ENCODE measurements at places on chromosomes 2 and 18.

DNA sequence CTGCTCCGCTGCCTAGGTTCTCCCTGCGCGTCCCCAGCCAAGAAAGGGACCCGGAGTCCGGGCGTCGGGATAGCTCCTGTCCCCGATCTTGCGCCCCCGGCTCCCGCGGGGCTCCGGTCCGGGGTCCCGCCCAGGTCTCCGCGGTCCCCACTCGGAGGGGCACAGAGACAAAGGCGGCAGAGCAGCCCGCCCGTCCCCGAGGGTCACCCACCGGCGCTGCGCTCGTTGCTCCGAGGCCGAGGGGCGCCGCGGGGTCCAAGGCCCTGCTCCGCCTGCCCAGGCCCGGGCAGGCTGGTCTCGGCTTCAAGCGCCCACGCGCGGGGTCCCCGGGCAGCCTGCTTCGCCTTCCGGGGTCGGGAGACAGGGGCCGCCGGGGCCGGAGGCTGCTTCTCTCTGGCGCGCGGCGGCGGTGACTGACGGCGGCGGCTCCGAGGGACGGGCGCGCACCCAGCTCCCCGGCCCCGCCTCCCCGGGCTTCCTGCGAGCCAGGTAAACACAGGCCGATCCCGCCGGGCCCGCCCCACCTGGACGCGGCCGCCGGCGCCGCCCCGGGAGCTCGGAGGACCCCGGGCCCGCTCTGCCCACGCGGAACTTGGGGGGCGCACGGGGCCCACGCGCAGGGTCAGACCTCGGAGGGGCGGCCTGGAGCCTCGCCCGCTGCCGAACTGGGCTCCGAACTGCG, at the start of gene MBP:
Gene MBP, minus strand, starts transcription at position 415 of the 682 bp plus-strand sequence. CDS start 27,522 bp downstream, outside the sequence.
- DNase-seq: peak; percentile 90

GRCh38 chr2:146652311-146652710, 1192.5 kb upstream of the ACVR2A start:
- no peak for DNase-seq

DNA sequence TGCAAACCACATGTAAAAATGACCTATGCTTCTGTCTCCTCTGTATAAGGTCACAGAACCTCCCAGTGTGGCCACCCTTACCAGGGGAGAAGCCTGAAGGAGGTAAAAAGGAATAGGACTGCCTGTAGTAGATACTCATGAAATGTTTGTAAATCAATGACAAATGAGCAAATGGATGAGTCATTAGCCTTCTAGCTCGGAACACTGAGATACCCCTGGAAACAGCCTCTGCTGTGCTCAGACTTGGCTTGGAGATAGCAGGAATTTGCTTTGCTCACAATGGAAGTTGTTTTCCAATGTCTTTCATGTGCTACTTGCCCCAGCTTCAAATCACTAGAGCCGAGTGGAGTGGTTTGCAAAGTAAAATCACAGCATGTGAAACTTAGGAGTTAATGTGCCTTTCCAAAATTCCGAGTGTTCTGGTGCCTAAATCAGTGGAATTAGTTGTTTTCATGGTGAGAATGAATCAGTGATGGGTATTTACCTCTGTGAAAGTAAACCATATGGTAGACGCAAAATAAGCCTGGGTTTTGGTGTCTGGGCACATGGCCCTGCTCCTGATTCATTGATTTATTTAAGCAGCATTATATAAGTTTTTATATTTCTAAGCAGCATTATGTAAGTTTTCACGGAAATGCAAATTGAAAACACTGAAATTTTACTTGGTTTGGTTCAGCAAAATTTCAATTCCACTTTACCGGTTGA, 154.0 kb upstream of the MAP3K20 start:
- DNase-seq: no peak

- no peak for DNase-seq
Measured at GRCh38 chr2:40466332-40466906, 14.5 kb upstream of the SLC8A1 start.

DNA sequence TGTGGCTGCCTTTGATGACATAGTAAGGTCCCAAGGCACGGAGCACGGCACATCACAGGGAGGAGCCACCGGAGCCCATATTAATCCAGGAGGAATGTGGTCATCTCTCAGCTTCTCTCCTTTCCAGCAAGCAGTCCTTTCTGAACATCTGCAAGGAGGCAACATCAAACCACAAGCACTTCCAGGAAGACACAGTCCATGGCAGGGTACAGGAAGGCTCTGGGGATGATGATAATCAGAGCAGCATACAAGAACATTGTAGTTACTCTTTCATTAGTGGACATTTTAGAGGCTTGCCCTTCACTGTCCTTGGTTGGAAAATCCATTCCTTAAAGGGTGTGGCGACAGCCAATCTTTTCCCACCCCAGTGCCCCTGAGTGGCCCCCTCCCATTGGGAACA, 31.1 kb downstream of the YPEL5 start:
- no peak for DNase-seq

- no peak for DNase-seq
Measured at GRCh38 chr2:201837824-201838431, 31.6 kb downstream of the CDK15 start.

DNA sequence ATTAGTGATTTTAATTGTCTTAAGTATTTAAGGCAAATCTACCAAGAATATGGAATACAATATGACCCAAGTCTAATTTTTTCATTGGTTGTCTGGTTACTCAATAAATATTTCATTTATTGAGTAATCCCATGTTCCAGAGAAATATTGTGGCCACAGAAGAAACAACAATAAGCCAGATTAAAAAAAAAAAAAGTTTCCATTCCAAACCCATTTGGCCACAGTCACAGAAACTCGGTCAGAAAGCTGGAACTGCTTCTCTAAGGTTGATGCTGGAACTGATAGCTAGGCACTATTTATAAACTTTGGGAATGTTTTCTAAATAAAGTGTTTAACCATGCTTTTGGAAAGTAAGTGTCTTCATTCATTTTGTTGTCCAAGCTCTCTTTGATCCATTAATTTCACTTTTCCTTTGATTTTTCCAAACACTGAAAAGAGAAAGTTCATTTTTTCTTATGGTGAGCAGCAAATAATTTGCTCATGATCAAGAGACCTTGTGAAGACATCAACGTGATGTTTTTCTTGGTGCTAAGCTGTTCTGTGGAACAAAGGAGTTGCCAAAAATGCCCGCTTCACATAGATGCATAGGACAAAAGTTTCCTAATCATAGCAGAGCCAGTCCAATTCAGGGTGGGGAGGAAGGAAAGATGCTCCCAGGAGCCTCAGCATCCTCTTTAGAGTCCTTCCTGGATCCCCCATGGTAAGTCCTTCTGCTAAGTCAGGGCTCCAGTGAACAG, 72.1 kb upstream of the CCBE1 start:
- no peak for DNase-seq

GRCh38 chr2:159808032-159808425, 10.0 kb upstream of the CD302 start:
- no peak for DNase-seq

- DNase-seq: no peak
Measured at GRCh38 chr18:3332376-3332775, 70.4 kb downstream of the MYL12B start.

DNA sequence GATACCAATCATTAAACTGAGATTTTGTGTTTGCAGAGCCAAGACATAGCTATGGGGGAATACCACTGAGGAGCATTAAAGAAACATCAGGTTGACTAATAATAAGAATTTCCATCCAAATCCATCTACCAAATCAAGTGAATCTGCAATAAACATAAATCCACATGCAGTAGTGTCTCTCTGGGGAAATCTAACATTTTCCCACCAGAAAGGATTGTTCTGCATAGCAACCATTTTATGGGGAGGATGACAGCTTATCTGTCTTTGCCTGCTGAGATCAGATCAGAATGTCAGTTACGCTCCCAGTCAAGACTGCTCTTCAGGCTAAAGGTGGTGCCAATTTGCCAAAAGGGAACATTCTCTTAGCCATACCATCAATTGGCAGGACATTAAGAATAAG, 1098.9 kb upstream of the CHAC2 start:
- DNase-seq: no peak

DNA sequence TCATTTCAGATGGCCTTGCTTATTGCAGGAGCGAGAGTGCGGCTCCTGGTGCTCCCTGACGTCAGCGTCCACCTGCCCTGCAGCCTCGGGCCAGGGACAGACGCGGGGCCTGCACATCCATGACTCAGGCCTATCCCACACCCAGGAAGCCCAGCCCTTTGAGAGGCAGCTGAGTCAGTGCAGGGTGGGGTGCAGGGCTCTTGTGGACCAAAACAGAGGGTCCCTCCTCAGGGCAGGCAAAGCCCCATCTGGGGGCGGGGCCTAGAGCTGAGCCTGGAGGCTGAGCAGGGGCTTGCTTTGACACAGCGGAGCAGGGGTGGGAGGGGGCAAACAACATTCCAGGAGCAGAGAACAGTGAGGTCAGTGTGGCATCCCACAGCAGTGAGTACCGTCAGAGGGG, 7.7 kb upstream of the ARHGEF4 start:
- DNase-seq: peak; percentile 58

- DNase-seq: no peak
Measured at GRCh38 chr2:148893906-148894305, 18.9 kb downstream of the KIF5C start.

DNA sequence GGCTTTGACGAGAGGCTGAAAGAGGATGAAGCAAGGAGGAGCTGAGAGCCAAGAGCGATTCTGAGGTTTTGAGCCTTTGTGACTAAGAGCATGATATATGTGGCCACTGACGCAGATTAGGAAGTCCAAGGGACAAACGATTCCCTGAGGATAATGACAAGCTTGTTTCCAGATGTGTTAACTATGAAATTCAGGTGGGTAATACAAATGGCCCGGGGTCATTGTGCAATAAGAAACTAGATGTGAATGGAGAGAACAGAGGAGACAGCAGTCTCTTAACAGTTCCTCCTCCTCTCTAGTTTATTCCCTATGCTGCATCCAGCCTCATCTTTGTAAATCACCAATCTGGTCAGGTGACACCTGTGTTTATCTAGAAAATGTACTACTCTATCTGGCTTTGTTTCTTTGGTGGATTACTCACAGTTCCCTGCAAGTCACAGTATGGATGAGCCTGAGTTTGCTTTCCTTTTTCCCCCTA, 84.2 kb downstream of the SOCS6 start:
- DNase-seq: no peak

DNA sequence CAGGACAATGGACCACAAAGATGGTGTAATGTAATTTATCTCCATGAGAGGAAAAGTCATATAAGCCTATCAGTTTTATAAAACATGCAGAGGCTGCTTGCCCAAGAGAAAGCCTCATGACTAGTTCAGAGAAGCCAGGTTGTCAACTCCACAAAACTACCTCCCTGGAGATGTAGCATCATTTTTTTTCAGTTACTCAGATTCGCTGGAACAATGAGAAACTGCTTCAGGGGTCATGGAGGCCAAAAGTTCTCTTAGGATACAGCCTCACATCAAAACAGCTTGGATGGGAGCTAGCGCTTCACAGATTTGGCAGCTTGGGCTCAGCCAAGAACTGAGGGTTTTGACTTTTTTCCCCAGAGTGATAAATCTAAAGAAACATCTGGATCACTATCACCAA, 263.5 kb downstream of the INSIG2 start:
- no peak for DNase-seq

GRCh38 chr2:16362611-16363010, 303.0 kb downstream of the CYRIA start:
- DNase-seq: no peak

- DNase-seq: no peak
Measured at GRCh38 chr2:119941388-119941787, 71.5 kb upstream of the EPB41L5 start.

DNA sequence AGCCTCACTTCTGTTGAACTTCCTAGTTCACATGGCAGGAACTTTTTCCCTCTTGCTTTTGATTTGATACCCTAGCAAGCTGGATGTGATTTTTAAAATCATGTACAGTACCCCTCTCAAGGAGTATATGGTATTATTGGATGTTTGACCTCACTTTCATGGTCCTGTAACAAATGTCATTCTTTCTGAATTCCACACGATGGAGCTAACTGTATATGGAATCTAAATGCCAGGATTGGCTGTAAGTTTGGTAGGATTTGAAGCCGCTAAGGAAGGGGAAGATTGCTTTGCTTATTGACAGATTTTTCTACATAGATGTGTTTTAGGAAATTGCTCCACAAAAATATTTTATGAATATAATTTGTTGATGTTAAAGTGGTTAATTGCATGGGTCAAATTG, 18.3 kb downstream of the MAIP1 start:
- DNase-seq: peak; percentile 33

- no peak for DNase-seq
Measured at GRCh38 chr2:20766798-20767644, 55.9 kb downstream of the LDAH start.

- DNase-seq: no peak
Measured at GRCh38 chr2:198905881-198906612, 551.7 kb downstream of the SATB2 start.

Data from iPS-NIHi11 (cell line).